ENCODE measurements at places on chromosomes 5 and 9.

DNA sequence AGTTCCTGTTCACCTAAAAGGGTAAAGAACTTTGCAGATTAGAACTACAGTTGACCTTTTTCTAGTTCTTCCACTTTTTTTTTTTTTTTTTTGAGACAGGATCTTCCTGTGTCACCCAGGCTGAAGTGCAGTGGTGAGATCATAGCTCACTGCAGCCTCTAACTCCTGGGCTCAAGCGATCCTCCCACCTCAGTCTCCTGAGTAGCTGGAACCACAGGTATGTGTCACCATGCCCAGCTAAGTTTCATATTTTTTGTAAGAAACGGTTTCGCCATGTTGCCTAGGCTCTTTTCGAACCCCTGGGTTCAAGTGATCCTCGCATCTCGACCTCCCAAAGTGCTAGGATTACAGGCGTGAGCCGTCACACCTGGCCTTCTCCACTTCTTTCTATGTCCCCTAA is 39.7 kb upstream of the TNFAIP8 start:
- no peak for DNase-seq

- no peak for DNase-seq
These were observed 54.5 kb downstream of the GABBR2 start for GRCh38 chr9:98654247-98654646.

DNA sequence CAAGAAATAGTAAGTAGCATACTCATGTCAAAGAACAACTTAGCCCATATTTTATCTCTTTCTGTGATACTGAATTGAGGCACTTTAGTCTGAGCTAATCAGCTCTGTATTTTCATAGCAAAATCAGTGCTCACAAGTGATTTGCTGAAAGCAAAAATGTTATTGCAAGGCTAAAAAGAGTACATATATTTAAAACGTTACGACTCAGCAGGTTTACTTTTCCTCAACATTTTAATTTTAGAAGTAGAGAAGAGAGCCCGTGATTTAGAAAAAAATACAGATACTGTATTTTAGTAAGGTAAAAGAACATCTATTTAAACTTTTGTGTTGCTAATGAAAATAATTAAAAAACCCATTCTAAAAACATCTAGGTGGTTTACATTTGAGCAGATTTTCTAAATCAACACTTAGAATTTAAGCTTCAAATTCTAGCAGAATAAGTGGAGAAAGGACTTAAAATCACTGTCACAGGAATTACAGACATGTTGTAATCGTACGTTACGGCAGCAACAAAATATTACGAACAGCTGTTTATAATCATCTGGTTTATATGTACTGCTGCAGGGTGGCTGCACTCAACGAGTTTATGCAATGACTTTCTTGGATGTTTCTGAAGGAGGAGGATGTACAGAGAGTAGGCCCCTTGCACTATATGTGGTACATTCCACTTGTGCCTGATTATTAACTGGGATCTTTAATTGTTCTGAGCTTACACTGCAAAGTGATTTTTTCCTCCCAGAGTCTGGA is 20.1 kb downstream of the SREK1 start:
- no peak for DNase-seq

GRCh38 chr5:51599587-51599986 is 216.3 kb downstream of the ISL1 start:
- DNase-seq = no peak

- DNase-seq = no peak
These were observed 200.5 kb upstream of the ACTBL2 start for GRCh38 chr5:57683036-57683630.

- DNase-seq = no peak
These were observed 2.0 kb downstream of the PITX1 start for GRCh38 chr5:135031813-135032694.

- no peak for DNase-seq
These were observed 5.7 kb upstream of the PHYKPL start for GRCh38 chr5:178238313-178238635.

DNA sequence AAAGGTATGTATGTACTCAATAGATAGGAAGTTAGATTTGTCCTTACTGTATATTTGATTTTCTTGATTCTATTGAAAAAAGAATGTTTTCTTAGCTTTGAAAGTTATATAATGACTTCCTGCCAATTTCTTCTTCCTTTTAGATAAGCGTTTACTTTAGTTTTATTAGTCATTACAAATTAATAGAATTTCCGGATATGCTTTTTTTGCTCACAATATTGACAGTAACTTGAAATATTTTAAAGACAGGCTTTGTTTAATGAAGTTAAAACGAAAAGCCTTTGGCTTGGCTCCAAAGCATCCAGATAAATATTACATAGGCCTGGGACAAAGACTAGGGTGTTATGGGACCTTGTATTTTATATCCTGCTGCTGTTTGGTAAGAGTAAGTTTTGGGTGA is 49.5 kb downstream of the CWC27 start:
- no peak for DNase-seq

DNA sequence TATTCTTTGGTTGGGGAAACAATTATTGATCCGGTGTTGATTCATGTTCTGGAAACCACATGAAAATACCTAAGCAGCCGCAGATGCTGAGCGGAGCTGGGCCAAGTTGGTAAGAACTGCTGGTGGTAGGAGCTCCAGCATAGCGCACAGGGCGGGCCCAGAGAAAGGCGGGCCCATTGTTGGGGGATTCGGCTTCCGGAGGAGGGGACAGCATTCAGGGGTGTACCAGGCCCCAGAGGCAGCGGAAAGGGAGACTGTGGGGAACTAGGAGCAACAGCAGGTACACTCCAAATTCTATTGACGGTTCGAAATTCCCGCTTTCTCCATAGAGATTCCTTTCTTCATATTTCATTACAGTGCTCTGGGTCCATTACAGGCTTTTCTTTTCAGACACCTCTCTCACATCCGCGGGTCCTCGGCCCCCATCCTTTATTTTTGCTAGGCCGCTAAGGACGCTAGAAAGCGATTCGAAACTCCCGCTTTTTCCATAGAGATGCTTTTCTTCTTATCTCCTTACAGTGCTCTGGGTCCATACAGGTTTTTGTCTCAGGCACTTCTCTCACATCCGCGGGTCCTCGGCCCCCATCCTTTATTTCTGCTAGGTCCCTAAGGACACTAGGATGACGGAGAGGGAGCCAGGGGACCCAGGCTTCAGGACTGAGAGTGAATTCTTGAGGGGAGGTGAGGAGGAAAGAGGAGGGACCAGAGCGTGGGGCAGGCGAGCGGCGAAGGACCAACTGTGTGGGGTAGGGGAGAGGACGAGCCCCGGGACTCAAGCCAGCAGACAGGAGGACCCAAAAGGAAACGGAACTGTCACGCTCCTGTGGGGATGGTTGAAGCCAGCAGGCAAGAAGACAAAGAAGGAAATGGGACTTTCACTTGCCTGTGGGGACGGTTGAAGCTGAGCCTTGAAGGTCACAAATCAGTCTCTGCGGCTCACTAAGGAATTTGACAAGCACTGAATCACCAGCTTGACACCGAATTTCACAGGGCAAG is at the start of gene CCDC152:
CCDC152 (plus strand) TSS at position 213 of the 996 bp plus-strand sequence. CDS start 2,304 bp downstream, outside the sequence.
- DNase-seq = peak; percentile 28

DNA sequence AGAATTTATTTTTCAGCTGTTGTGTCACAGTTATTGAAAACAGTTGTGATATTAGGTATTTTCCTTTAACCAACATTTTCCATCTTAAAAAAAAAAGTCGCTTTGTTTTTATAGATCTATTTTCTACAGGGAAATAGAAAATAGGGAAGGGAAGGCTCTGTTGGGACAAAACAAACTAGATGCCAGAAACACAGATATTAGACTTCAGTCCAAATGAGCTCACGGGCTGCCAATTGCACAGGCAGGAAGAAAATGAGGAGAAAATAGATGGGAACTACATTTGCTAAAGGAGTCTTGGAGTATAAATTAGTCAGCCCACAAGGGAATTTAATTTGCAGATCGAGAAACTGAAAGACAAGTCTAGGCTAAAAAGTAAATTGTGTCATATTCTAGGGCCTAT is 21.4 kb upstream of the ISOC1 start:
- DNase-seq = no peak

- DNase-seq = no peak
These were observed 147.6 kb downstream of the ST8SIA4 start for GRCh38 chr5:100755435-100755834.

- no peak for DNase-seq
These were observed 40.1 kb upstream of the KIAA1958 start for GRCh38 chr9:112446526-112446925.

DNA sequence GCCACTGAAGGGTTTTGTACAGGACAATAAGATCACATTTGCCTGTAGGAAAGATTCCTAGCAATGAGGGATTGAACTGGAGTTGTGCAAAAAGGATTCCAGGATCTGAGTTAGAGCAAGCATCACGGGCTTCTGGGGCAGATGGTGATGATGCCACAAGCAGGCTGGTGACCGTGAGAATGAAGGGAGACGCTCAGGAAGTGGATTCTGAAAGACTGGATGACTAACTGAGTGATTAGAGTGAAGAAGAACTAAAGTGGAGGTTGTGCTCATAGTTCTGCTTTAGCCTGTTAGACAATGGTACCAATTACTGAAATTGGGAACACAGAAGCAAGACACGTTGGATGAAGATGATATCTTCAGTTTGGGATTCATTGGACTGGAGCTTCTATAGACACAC is 168.2 kb downstream of the CD180 start:
- no peak for DNase-seq

GRCh38 chr5:177336112-177336511 is 15.4 kb downstream of the LMAN2 start:
- no peak for DNase-seq

- DNase-seq = no peak
These were observed 3.8 kb upstream of the NDST1 start for GRCh38 chr5:150503977-150504620.

DNA sequence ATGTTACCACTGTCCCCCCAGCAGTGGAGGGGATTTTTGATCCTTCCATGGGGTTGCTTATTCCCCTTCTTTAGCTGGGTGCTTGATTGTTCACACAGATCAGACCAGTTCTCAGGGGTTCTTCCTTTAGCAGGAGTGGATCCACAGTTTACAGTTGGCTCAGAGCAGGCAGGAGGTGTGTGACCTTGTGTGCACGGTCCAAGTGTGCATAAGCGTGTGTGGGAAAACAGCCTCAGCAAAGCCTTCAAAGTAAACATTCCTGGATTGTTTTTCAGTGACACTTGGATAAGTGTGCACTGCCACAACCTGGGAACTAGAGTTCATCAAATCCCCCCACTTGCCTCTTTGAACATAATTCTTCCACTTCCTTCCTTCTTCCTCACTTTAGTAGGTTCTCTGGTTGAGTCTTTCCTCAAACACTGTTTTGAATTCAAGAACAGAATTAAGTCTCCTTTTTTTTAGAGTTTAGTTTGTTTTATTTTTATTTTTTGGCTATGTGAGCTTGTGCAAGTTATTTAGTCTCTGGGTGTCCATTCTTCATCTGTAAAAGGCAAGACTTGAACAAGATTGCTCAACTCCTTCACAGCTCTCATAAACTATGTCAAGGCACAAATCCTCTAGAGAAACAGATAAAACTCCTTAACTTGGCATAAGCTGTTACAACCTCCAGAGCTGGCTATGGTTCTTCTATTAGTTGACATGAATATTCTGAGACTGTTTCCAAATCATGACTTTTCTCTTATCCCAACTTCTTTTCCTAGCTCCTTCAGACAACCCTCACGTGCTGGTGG is 78.0 kb downstream of the OSMR start:
- DNase-seq = no peak

- DNase-seq = no peak
These were observed 199.9 kb upstream of the PIK3R1 start for GRCh38 chr5:68015381-68016302.

- peak; percentile 2 for DNase-seq
These were observed 55.4 kb downstream of the ADAMTS2 start for GRCh38 chr5:179289756-179290385.

GRCh38 chr5:119418606-119419100 is 33.6 kb upstream of the HSD17B4 start:
- no peak for DNase-seq

DNA sequence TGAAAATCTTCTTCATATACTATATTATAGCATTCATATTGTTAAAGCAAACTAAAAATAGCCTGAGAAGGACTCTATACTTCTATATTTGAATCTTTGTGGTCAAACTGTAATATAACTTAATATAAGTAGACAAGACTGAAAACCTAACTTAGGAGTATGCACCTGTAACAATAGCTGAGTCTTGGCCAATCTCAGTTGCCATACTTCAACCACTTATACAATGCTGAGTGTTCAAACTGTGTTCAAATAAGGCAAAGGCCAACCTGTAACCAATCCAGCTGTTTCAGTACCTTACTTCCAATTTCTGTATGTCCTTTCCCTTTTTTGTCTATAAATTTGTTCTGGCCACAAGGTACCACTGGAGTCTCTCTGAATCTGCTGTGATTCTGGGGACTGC is 1360.8 kb upstream of the CDH9 start:
- no peak for DNase-seq

DNA sequence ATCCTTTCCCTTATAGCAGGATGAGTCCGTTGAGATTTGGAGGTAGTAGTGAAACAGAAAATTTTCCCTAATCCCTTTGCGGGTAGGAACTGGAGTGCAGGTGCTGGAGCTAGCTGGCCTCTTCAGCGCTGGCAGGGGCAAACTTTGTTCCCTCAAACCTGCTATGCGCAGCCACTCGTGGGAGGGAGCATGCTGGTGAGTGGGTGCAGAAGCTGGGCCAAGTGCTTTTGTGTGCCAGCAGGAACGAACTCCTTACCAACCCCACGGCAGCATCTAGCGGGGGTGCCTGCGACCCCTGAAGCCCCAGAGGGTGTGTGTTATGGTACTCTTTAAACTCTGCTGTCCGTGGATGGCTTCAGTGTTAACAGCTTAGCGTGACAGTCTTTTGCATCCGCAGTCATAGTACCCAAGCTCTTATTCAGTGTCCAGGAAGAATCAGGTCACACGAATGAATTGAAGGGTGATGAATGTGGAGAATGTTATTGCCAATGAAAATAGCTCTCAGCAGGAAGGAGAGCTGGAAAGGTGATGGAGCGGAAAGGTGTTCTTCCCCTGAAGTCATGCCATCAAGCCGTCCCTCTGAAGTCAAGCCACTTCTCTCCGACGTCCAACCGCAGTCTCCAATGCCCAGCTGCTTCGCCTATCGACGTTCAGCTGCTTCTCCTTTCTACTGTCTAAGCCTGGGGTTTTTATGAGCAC is 1445.1 kb upstream of the CDH9 start:
- no peak for DNase-seq

DNA sequence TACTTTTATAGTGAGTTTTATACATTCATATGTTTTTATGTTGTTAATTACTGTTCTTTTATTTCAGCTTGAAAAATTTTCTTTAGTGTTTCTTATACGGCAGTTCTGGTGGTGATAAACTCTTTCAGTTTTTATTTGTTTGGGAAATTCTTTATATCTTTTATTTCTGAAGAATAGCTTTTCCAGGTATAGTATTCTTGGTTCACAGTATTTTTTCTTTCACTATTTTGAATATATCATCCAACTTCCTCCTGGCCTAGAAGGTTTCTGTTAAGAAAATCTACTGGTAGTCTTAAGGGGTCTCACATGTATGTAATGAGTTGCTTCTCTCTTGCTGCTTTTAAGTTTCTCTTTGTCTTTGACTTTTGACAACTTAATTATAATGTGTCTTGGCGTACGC is 79.4 kb downstream of the NXNL2 start:
- DNase-seq = no peak

Measured in ovary (tissue), 10 donors.